ENCODE measurements at places on chromosomes 3 and 15.

- no peak overlapping the region for H3K4me3 ChIP-seq
- no peak for DNase-seq
- peaks cover 2% of the 10 kb centered on the region for H3K36me3 ChIP-seq
- peaks cover 2% of the 10 kb centered on the region for H3K27me3 ChIP-seq
Measured at GRCh38 chr3:59949311-59949710, 899.5 kb upstream of the CFAP20DC start.

DNA sequence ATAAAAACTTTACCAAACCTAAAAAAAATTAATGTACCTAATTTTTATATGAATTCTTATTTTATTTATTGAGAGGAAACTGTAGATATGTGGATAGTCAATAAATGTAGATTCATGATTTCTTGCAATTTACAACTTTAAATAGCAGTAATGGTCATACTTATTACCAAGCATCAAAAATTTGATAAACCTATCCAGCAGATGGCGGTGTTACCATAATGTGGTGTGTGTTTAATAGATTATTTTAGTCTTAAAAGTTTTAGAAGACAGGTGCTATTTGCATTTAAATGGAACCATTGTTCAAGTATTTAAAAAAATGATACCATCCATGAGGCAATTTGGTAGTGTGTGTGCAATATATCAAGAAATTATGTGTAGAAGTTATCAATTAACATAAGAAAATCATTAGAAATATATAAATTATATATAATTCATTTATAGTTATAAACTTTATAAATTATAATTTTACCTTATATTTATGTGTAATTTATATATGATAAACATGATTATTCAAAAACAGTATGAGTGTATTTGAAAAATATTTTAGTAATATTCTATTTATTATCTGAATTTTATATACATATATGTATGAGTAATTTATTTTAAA lies 176.0 kb upstream of the BCHE start:
- H3K36me3 ChIP-seq = no peaks in the 10 kb centered on the region
- no peaks in the 10 kb centered on the region for H3K4me1 ChIP-seq
- DNase-seq = no peak
- no peak overlapping the region for H3K4me3 ChIP-seq

DNA sequence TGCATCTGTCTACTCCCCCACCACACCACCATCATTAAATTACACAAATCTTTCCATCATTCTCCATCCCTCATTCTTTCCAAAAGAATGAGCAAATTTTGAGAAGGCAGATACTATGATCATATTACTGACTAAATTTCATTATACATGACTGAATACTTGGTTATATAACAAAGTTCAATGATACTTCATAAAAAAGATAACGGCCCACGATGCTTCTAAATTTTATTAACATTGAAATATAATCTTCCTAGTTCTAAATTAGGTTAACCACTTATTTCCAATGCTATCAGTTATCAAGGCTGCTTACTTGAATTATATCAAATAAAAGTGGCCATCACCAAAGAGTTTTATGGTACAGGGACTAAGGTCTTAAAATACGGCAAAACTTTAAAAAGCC lies 13.5 kb downstream of the HERC1 start:
- peaks cover 4% of the 10 kb centered on the region for H3K36me3 ChIP-seq
- H3K27ac ChIP-seq = peak overlapping the region; percentile 28
- H3K4me1 ChIP-seq = peaks cover 74% of the 10 kb centered on the region
- no peaks in the 10 kb centered on the region for H3K27me3 ChIP-seq
- H3K4me3 ChIP-seq = no peak overlapping the region

- H3K36me3 ChIP-seq = no peaks in the 10 kb centered on the region
- no peak overlapping the region for H3K4me3 ChIP-seq
- no peak overlapping the region for H3K27ac ChIP-seq
- H3K27me3 ChIP-seq = peaks cover 1% of the 10 kb centered on the region
- DNase-seq = no peak
Measured at GRCh38 chr3:127722091-127722784, 49.5 kb downstream of the ABTB1 start.

- no peak overlapping the region for H3K27ac ChIP-seq
- no peaks in the 10 kb centered on the region for H3K36me3 ChIP-seq
- H3K4me3 ChIP-seq = no peak overlapping the region
- peak; percentile 66 for DNase-seq
- peaks cover 7% of the 10 kb centered on the region for H3K4me1 ChIP-seq
Measured at GRCh38 chr3:184227481-184227935, 1.9 kb upstream of the VWA5B2 start.

- H3K4me3 ChIP-seq = no peak overlapping the region
- no peaks in the 10 kb centered on the region for H3K36me3 ChIP-seq
- H3K27me3 ChIP-seq = peaks cover 8% of the 10 kb centered on the region
Measured at GRCh38 chr15:45393851-45394250, 15.5 kb upstream of the GATM start.

DNA sequence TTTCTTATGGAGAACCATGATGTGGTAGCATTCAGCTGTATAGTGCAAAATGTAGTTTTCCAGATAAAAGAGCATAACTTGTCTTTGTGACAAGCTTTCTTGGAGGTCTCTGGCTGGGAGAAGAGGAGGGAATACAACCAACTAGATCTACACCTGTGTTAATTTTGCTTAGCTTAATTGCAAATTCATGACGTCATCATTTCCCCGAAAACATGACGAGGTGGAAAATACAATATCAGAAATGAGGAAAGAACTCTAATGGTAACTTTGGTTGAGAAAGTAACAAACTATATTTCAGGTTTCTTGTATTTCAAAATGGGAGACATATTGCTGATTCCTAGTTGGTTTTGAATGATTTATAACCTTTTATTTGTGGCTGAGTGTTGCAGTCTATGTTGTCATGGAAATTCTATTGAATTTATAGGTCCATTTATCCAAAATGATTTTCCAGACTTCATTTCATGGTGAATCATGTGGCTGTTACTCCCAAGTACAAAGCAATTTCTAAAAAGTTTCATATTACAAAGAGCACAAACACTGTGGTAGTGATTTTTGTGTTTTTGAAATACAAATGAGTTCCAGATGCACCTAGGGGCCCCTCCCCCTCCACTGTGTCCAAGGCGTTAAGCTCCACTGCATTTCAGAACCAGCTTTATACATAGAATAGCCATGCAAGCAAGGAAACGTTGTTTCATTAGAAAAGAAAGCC lies 307.2 kb downstream of the FEZF2 start:
- no peak overlapping the region for H3K4me3 ChIP-seq
- no peaks in the 10 kb centered on the region for H3K4me1 ChIP-seq
- no peak for DNase-seq
- H3K27me3 ChIP-seq = peaks cover 2% of the 10 kb centered on the region
- no peaks in the 10 kb centered on the region for H3K36me3 ChIP-seq

Data from activated naive CD8-positive, alpha-beta T cell treated with anti-CD3 and anti-CD28 coated beads, Interleukin-2, amount 50 U/mL, for 24 hours (primary cell).